AG09309 (cell line): ENCODE measurements at places on chromosomes 4 and X.

DNA sequence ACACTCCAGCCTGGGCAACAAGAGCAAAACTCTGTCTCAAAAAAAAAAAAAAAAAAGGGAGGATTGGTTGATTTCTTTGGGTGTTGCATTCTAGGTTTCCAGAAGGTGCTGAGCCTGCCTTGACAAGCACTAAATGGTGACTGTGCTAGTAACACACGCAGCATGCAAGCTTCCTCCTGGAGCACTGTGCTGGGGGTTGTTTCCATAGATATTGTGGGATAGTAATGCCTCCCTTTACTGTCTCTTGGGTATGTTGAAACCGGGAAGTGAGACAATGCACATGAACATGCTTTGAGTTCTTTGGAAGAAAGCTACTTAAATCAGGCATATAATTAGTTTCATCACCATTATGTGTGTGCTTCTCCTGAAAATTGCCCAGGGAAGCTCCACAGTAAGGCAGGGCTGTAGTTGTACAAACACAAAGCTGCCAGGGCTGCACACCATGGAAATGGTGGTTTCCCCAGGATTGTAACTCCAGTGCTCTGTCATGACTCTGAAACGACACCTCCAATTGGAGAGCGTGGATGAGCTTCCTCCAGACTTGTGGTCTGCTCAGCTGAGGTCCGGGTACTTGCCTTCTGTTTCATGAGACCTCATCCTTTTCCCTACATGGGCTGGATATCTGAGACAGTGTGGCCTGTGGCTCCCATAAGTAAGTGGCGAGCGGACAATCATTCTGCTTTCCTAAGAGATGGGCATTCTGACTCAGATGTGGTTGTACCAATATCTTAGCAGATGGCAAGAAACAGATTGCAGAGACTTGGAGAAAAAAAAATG, 31.5 kb upstream of the STOX2 start:
- no peak for DNase-seq

- DNase-seq: peak; percentile 59
Measured at GRCh38 chr4:5036239-5036638, 15.0 kb upstream of the STK32B start.

GRCh38 chr4:39363773-39364393, 2.3 kb downstream of the RFC1 start:
- no peak for DNase-seq

DNA sequence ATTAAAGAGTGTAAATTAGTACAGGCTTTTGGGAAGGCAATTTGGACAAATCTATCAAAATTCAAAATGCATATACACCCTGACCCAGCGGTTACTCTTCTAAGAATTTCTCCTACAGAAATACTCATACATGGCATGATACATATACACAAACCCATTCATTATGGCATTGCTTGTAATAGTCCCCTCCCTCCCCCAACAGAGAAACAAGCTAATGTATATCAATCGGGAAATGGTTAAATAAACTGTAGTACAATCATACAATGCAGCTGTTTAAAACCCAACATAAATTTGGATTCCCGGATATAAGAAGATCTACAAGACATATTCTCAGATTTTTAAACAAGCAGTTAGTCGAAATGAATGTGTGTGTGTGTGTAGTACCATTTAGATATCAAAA, 808 bp downstream of the HUWE1 start:
- DNase-seq: no peak

- no peak for DNase-seq
Measured at GRCh38 chr4:86926435-86927086, 8.2 kb upstream of the AFF1 start.

DNA sequence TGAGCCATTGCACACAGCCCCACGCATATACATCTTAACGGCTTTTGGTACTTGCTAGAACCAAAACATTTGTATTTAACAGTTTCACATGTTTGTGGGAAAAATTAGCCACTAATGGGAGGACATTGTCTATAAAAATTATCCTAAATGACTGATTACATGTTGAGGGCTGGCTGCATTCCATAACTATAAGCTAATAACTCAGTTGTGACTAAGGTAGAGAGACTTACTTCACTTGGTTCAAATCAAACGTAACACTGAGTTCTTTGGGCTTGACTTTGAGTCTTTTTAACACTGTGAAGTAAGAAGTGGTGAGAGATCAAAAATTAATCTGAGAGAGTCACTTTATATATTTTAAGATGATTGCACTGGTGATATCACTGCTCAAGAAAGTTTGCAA, 47.9 kb upstream of the PGRMC2 start:
- DNase-seq: no peak

DNA sequence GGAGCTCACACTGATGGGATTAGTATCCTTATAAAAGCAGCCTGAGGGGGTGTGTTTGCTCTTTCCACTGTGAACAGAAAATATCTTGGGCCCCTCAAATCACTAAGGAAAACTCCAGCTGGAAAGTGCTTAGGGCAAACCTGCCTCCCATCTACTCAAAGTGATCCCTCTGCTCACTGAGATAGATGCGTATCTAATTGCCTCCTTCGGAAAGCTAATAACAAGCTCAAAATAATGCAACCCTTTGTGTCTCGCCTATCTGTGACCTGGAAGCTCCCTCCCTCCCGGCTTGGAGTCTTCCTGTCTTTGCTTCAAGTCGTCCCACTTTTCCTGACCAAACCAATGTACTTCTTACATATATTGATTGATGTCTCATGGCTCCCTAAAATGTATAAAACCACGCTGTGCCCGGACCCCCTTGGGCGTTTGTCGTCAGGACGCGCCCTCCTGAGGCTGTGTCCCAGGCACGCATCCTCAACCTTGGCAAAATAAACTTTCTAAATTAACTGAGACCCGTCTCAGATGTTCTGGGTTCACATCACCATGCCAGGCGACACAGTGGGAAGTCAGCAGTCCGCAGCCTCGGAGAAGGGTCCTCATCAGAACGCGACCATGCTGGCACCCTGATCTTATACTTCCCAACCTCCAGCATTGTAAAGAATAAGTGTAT, 34.1 kb upstream of the SORCS2 start:
- no peak for DNase-seq

GRCh38 chrX:12825801-12826200, 34.6 kb downstream of the PRPS2 start:
- DNase-seq: no peak

DNA sequence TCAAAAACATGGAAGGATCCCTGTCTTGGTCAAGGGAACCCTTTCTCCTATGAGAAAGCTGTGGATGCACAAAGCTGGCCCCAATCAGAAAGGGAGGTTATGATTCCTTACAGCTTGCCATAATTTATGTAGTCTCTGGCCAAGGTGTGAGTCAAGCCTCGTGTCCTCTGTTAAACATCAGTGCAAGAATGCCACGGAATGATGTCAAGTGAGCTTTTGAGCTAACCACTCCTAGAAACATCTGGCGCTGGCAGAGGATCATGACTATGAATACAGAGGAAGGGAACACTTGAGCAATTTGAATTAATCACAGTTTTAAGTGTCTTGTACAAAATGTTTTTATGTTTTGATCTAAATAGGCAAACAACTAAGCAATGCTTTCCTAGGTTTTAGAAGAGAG, 51.5 kb upstream of the RAP2C start:
- DNase-seq: peak; percentile 58

DNA sequence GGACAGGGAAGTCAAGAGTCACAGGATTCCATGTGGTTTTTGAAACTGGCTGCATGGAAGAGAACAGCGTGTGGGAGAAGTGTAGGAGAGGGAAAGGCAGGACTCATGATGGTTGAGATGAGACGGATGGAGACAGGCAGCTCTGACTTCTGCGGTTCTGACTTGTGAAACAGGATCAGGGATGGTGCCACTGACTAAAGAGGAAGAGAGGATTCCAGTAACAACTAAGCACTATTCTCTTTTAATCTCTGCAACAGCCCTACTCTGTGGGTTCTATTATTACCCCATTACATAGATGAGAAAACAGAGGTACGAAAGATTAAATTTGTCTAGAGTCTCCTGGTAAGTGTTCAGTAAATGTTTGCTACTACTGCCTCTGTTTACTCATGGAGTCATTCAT, 156.3 kb downstream of the CBR4 start:
- no peak for DNase-seq

- DNase-seq: peak; percentile 47
Measured at GRCh38 chr4:123588631-123589241, 192.1 kb downstream of the SPRY1 start.
